ENCODE measurements at places on chromosomes 13 and 19.

GRCh38 chr19:51079481-51080110, 3.1 kb downstream of the KLK14 start:
- DNase-seq = no peak

GRCh38 chr13:72164811-72165210, 297.8 kb upstream of the DACH1 start:
- DNase-seq = no peak

DNA sequence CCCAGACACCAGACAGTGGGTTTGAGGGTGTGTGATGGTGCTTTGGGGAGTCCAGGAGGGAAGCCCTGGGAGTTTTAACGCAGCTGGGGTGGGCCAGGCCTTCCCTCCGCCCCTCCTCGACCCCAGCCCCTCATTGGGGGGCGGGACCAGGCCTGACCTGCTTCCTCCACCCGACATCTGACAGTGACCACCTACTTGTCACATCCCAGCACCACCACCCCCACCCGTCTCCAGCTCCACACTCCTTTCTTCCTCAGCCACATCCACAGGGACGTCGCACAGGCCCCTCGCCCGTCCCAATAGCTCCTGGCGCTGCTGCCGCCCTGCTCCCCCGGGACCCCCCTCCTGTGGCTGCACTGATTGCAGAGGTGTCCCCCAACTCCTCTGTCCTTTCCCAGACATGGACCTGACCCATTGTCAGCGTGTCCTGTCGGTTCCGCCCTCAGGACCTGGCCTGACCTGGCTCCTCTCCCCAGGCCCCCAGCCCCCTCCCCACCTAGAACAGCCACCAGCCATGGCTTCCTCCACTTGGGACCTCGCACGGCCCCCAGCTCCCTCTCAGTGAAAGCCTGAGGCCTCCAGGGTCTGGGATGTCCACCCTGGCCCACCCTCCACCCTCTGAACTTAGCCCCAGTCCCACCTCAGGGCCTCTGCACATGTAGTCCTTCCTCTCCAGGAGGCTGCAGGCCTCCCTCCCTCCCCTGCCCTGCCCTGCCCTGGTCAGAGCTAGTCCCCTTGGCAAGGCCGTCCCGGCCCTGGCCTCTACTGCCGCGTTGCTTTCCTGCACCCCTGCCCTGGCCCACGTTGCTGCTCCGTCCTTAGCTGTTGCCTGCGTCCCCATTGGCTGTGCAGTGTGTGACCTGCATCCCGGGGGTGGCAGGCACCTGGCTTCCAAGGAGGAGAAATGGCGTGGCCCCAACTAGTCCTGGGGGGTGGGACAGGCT, 30.4 kb downstream of the COMP start:
- no peak for DNase-seq

DNA sequence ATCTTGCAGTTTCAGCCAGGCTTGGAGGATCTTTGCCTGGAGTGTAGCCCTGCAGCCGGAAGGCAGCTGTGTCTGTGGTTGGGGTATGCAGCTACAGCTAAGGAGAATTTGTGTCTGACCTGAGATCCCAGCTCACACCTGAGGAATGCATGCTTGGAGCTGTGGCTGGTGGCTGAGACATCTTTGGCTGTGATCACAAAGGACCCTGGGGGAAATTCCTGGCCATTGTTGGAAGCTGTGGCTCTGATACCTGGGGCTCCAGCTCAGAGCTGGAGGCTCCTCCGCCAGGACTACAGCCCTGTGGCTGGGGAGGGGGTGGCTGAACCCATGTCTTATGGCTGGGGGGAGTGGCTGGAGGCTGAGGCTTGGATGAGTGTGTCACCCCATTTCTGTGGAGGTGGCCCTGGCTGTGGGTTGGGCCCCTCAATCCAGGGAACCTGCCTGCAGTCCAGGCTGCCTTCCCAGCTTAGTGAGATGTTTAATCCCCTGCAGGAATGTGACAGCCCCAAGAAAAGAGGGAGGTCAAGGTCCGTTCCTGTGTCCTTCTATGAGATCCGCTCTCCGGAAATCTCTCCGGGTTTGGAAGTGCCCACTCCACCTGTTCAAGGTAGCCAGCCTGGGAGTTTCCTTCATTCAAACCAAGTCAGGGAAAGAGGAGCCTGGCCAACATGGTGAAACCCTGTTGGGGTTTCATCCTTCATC, 27.6 kb downstream of the ARHGEF18 start:
- DNase-seq = no peak

DNA sequence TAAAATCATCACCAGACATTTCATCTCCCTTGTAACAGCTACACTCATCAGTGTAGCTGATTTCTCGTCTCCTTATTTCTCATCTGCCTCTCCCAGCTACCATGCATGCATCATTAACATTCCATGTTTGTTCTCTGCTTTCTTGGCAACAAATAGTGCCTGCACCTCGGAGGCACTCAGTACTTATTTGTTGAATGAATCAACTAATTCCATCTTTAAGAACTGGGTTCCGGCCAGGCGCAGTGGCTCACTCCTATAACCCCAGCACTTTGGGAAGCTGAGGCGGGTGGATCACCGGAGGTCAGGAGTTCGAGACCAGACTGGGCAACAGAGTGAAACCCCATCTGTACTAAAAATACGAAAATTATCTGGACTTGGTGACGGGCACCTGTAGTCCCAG, 63.9 kb upstream of the GTF3A start:
- DNase-seq = no peak

DNA sequence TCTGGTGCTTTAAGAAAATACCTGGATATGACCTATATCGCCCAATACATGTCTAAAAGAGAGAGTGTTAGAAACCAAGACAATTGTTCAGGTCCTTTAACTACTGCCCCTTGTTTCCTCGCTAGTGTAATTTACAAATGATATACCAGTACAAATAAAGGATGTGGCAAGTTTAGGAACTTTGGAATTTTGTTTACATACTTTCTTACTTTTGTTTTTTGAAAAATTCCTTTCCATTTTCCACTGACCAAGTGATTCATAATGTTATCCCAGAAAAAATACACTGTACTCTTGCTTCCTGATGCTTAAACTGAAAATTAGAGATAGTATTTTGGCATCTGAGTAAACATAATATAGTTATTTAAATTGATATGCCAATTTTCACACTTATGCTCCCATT, 96.8 kb upstream of the CSNK1A1L start:
- DNase-seq = no peak

DNA sequence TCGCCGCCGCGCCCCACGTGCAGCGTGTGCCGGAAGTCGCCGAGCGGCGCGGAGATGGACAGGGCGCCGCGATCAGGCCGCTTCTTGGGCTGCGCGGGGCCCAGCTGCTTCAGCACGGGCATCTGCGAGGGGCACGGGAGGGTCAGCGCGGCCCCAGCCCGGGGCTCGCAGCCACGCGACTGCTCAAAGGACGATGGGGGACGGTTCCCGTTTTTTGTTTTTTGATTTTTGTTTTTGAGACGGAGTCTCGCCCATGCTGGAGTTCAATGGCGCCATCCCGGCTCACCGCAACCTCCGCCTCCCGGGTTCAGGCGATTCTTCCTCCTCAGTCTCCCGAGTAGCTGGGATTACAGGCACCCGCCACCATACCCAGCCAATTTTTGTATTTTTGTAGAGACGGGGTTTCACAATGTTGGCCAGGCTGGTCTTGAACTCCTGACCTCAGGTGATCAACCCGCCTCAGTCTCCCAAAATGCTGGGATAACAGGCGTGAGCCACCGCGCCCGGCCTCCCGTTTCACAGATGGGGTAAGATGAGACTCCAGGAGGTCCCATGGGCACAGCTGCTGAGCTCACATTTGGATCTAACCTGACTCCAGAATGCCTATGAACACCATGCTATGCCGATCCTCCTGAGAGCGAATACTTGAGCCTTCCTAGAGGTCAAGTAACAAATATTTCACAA, 2.0 kb upstream of the LENG9 start:
- peak; percentile 48 for DNase-seq

- no peak for DNase-seq
These were observed 5.0 kb downstream of the ZNF526 start for GRCh38 chr19:42224940-42225717.

GRCh38 chr13:46831588-46832194, 34.7 kb upstream of the ESD start:
- DNase-seq = peak; percentile 61

- no peak for DNase-seq
These were observed 14.3 kb downstream of the ESD start for GRCh38 chr13:46782691-46783090.
